Astrocyte (in vitro differentiated cells and primary cell): ENCODE measurements at places on chromosomes 3 and 15. TPM values are rescaled to one million over a fixed set of nuclear protein-coding genes. Genes with fewer than 3 reads are reported as not detected.

CYP11A1 gene
- 0.43 and 0.60 TPM in 2 replicates for total RNA-seq

SLC30A4 gene
- total RNA-seq, result 6.8 and 8.0 TPM in 2 replicates

PEAK1 gene
- 58.5 and 62.3 TPM in 2 replicates for total RNA-seq

SAMD7 gene
- total RNA-seq, result not detected in 2 replicates

CAMK1 gene
- total RNA-seq, result 5.1 and 7.1 TPM in 2 replicates

DHFR2 gene
- total RNA-seq, result 2.9 and 3.4 TPM in 2 replicates

FOXB1 gene
- 0.96 and 1.3 TPM in 2 replicates for total RNA-seq

RBP2 gene
- total RNA-seq, result not detected in 2 replicates

SPATA12 gene
- not detected in 2 replicates for total RNA-seq

HHATL gene
- total RNA-seq, result not detected in 2 replicates

DNA sequence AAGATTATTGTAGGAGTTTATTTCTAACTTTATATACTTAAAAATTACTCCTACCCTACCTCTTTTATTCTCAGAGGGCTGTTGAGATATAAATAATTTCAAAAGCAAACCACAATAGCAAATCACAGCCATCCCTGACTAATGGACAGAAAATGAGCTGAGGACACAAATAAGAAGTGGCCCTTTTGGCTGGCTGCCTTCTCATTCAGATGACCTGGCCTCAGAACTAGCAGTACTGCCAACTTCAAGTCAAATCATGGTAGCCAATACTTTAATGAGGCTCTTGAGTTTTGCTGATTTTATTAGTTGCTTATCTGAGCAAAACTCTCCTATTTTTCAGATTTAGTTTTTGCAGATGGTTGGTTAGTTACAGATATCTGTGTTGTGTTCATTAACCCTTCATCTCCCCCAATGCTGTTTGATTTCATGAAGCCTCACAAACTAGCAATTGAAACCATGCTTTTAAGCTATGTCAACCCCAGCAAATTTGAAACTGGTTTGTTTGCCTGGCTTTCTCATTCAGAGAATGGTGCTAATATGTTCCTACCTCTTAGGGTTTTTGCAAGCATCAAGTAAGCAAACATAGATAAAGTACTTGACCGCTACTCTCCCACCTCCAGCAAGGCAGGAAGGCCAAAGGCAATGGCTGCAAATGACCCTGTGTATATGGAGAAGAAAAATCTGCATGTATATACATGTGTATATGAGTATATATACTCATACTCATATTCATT lies 73.4 kb upstream of the HACD2 start:
- DNase-seq, result peak; percentile 91

GRCh38 chr15:76059320-76060117 lies at the start of gene TMEM266:
TSS of gene TMEM266 (plus strand) at chr15:76059985. CDS start at chr15:76134264, 74,279 bp downstream.
- DNase-seq, result peak; percentile 13

DNA sequence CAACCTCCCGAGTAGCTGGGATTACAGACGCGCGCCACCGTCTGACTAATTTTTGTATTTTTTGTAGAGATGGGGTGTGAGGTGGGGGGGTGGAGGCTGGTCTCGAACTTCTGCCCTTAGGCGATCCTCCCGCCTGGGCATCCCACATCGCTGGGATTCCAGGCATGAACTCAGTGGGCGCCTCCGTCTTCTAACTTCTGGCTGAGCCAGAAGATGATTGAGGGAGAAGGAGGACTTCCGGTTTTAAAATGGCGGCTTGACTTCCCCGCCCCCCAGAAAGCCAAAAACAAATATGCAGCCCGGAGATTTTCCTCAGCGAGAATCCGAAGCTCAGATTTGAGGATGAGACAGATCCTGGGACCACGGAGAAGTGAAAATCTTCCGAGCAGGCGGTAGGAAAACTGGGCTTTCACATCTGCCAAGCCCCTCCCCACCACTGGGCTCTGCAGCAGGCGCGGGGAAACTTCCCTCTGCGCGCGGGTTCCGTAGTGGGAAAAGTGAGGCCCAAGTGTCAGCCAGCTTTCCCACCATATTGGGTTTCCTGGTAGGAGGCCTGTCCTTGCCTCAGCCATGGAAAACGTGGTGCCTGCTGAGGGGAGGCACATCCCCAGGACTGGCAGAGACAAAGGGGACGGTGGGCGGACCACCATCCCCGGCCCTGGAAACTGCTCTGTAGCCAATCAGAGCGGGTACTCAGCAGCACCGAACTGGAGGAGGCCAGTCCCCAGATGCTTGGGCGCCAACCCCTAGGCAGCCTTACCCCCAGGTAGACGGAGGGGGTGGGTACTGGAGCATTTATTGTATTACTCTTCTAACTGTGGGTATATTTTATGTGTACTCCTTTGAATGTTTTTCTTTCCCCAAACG lies 17.3 kb downstream of the CHST14 start:
- no peak for DNase-seq

GRCh38 chr15:81785181-81785580 lies 260.6 kb downstream of the MEX3B start:
- DNase-seq, result no peak

GRCh38 chr3:68771681-68772080 lies 160.7 kb downstream of the TAFA4 start:
- DNase-seq, result no peak

DNA sequence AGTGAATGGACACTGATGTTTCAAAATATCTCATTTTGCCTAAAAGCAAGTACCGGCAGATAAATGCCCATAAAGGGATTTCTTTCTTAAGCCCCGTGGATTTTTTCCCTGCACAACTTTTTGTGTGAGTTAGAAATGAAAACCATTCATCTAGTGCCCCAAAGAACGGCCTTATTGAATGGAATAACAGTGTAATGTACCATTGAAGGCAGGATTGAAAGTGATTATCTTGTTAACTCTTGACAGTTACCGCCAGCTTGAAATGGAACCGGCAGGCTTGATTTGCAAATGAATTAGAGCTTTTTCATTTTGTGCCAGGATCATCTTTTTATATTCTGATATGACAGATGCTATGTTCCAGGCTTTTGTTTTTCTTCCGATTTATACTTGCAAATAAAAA lies 162.2 kb downstream of the RSRC1 start:
- no peak for DNase-seq

DNA sequence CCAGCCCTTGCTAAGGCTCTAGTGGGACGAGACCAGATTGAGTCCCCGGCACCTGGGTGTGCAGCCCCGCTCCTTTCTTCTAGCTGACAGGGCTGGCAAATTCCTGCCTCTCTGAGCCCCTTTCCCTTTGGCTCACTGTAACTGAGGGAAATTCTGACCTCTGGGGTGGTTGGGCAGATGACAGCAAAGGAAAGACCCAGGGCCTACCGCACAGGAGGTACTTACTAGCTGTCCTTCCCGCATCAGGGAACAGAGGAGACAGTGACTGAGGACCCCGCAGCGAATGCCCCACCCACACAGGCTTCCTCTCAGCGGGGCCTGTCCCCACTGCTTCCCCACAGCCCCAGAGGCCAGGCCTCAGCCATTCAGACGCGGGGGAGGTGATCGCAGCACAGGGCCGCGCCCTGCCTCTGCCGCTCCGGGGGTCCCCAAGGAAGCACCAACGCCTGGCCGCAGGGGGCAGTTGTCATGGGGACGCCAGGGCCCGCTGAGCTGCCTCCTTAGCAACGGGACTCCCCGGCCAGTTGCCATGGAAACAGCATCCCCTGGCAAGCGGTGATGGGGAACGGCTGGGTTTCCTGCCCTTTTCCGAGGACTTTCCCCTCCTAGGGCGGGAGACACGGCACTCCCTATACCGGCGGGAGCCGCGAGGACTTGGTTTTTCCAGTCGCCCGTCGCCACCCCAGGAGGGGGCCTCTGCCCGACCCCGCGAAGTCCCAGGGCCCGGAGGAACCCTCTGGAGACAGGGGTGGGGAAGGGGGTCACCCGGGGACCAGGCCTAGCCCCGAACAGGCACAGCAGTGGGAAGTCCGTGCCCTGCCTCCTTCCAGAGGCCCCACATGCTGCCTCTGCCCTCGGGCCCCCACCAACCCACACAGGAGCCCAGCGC lies 50.1 kb downstream of the HCN4 start:
- no peak for DNase-seq

- peak; percentile 94 for DNase-seq
These were observed 65.4 kb downstream of the AQP9 start for GRCh38 chr15:58203537-58203936.

DNA sequence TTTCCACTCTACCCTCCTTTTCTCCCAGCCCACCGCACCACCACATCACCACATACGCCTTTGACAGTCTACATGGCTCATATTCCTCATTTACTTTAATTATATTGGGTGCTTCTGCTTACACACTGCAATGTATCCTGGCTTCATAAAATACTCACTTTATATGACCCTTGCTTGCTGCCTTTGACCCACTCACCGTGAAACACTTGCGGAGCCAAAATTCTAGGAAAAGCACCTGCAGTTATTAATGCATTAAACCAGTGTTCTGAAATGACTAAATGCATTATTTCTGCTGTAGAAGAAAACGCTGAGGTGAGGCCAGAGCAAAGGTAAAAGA lies 217.5 kb upstream of the ICE2 start:
- DNase-seq, result no peak

DNA sequence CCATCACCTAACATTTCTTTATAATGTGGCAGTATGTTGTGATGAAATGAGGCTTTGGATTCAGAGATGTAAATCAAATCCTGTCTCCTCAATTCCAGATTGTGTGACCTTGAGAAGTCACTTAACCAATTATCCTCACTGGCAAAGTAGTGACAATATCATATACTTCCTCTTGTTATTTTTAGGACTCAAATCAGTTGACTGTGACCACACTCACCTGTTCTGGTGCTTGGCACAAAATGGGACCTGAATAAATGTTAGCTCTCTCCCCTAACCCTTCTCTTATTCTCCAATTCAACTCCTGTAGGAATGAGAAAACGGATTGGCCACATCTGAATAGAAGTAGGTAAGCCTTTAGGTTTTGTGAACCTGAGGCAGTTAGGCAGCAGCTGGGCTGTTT lies 42.1 kb downstream of the IQCH start:
- DNase-seq, result no peak

GRCh38 chr3:122100591-122101463 lies 45.7 kb downstream of the CD86 start:
- no peak for DNase-seq

DNA sequence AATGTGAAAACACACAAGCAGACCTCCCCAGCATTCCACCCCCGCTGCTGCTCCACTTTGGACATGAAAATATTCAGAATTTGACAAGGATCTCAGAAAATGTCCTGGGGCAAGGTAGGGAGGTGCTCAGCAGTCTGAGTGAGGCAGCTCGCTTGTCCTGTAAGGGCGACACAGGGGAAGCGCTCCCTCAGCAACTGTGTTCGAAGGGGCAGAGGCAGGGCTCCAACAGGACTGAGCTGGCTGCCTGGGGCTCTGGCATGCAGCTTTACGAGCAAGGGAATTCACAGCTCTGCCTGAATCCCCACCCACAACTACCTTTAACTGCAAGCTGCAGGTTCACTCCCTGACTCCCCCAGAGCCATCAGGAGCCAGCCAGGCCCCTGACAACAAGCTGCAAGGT lies 287.0 kb upstream of the LYSMD4 start:
- DNase-seq, result no peak

GRCh38 chr3:42129014-42129953 lies 38.1 kb downstream of the TRAK1 start:
- DNase-seq, result peak; percentile 29

- peak; percentile 99 for DNase-seq
These were observed 34.9 kb upstream of the TIMP4 start for GRCh38 chr3:12193485-12194165.

- no peak for DNase-seq
These were observed 193.1 kb downstream of the MEIS2 start for GRCh38 chr15:36907295-36907694.

- DNase-seq, result no peak
These were observed 100.8 kb upstream of the TNFAIP8L3 start for GRCh38 chr15:51195459-51195858.

DNA sequence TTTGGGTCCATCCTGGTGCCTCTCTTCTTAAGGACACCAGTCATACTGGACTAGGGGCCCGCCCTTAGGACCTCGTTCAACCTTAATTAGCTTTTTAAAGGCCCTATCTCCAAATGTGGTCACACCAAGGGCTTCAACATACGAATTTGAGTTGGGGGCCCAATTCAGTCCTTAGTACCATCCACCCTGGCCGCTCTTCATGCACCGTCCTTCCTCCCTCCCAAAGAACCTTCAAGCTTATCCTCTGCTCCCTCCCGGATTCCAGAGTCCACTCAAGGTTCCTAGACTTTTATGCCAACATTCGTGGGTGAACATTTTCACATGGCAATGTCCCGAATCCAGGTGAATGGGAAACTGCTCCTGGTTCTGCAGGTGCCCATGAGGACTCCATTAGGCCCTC lies 201.3 kb upstream of the IGF1R start:
- DNase-seq, result no peak
